Transverse colon (tissue), 4 donors: ENCODE measurements at places on chromosomes 6 and 20. TPM values are rescaled to one million over a fixed set of nuclear protein-coding genes. Genes with fewer than 3 reads are reported as not detected.

NNAT gene
- 16.5 TPM for total RNA-seq

MEI4 gene
- total RNA-seq = not detected

GRCh38 chr6:158653577-158654354 lies 3.9 kb downstream of the SYTL3 start:
- peak; percentile 74 for DNase-seq

DNA sequence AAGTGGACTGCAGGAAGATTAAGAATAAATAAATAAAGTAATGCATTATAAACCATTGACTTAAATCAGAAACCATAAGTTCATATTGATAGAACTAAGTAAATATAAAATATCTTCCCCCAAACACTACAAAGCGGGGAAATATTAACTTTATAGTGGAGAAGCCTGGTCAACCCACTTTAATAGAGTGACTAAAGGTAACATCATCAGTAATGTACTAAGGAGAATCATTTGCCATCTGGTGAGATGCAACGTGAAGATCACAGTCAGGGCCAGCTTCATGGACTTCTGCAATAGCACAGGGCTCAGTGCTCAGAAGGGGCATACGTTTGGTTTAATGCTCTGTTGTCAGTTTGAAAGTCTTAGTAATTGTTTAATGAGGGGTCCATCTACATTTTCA lies 58.8 kb upstream of the CD83 start:
- no peak for DNase-seq

- no peak for DNase-seq
Observed at GRCh38 chr6:22132656-22133055, 164.2 kb downstream of the PRL start.
